NCI-H1048 (cell line): ENCODE measurements at places on chromosomes 11 and 22.

DNA sequence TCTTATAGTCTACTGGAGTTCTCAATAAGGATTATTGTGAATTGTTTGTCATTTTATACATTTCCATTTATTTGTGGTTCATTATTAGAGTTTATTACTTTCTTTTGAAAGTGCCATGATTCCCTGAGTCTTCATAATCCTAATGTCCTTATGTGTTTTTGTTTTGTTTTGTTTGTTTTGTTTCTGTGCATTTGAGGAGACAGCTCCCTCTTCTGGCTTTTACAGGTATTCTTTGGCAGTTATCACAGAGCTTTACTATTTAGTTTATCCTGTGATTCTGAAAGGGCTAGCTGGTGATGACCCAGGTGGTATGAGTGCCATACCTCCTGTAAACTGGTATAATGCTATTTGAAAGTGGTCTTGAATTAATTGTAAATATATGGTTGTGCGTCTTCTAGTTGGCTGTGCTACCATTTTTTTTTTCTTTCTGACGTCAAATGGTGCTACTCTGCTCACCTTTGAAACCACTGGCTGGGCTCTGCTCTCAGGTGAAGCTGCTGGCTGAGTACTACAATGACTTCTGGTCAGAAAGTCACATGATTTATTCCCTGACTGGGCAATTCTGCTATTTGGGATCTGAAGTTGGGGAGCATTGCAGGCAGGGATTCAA, 751.2 kb downstream of the JRKL start:
- no peak for DNase-seq

DNA sequence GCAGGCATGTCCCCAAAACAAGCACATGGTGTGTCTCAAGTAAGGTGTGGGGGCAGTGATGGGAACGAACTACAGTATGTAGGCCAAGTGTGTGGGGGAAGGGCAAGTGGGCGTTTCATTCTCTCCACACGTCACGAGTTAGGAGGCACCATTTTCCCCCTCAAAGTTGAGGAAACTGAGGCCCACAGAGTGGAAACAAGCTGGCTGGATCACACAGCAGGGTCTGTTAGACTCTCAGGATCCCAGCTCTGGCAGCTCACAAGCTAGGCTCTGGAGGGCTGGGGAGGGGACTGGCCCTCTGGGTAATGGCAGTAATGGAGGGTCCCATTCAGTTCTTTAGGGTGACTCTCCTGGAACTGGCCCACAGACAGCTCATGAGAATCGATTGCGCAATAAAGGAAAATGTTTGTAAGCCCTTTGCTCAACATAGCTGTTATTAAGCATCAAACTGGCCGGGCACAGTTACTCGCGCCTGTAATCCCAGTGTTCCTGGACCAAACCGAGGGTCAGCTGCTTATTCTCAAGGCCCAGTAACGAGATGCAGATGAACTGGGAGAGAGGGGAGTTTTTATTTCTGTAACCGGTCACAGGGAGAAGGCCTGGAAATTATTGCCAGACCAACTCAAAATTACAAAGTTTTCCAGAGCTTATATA, 24.1 kb upstream of the TUB start:
- no peak for DNase-seq

DNA sequence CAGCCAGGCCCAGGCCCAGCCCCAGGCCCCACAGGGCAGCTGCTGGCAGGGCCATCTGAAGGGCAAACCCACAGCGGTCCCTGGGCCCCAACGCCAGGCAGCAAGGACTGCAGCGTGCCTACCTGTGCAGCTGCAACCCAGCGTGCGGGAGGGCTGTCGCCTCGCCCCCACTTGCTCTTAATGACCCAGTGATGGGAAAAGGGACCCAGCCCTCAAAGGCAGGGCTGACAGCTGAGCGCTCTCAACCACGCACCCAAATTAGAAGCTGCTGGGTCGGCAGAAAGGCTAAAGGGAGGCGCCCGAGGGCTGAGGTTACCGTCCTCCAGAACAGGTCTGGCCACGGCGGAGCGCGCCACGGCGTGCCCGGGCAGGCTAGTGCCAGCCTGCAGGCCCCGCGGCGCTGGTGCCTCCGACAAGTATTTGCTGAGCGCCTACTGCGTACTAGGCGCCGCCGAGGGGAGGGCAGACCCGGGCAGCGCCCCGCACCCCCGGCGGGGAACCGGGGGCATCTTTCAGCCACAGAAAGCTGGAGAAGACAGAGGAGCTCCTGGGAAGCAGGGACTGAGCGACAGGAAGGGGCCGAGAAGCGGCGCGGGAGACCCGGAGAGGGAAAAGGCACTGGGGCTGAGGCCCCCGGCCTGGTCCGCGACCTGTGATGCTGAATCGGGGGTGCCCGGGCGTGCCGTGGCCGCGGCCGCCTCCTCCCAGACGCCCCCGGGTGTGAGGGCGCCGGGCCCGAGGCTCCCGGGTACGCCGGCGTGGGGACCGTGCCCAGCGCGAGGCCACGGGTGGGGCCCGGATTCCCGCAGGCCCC, 773 bp downstream of the HRAS start:
- DNase-seq, result no peak

GRCh38 chr11:127037001-127037400, 36.4 kb upstream of the KIRREL3 start:
- no peak for DNase-seq

DNA sequence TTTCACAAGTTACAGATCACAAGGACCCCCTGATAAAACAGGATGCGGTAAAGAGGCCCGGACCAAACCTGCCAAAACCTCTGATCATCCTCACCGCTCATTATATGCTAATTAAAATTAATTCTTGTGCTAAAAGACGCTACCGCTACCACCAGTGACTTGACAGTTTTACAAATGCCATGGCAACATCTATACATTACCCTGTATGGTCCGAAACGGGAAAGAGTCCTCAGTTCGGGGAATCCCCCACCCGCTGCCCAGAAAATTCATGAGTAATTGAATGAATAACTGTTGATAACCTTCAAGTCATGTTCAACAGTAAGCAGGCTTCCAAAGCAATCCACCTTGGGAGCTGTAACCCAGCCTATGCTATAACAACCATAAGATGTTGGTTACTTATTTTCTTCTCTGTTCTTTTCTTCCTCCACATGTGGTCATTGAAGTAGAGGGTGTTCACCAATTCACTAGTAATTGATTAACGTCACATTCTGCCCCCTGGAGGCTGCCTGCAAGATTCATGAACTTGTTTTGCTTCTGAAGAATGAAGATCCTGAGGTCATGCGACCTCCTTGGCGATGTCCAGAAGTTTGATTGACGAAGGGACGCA, 20.6 kb downstream of the APOBEC3H start:
- DNase-seq, result no peak

DNA sequence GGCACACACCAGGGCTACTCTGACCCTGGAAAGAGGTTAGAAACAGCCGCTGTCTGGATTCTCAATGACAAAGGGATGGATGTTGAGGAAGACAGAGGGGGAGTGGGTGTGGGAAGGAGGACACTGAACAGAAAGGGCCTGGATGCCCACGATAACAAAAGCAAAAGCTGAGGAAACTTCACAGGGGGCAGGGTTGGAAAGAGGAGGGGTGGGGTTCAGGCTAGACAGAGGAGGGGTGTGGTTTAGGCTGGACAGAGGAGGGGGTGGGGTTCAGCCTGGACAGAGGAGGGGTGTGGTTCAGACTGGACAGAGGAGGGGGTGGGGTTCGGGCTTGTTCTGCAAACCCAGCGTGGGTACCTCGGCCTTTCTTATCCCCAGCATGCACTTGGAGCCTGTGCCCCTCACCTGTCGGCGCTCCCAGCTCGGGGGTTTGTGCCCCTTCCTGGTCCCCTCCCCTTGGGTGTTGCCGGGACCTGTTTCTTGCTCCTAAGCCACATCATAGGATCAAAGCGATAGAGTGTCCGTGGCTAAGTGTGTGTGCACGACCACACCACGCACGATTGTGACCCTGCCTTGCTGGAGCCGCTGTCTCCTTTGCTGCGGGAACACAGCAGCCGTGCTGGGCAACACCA, 75.6 kb downstream of the BRD1 start:
- DNase-seq, result no peak

GRCh38 chr11:64619196-64619595, 28.2 kb downstream of the SLC22A12 start:
- no peak for DNase-seq

DNA sequence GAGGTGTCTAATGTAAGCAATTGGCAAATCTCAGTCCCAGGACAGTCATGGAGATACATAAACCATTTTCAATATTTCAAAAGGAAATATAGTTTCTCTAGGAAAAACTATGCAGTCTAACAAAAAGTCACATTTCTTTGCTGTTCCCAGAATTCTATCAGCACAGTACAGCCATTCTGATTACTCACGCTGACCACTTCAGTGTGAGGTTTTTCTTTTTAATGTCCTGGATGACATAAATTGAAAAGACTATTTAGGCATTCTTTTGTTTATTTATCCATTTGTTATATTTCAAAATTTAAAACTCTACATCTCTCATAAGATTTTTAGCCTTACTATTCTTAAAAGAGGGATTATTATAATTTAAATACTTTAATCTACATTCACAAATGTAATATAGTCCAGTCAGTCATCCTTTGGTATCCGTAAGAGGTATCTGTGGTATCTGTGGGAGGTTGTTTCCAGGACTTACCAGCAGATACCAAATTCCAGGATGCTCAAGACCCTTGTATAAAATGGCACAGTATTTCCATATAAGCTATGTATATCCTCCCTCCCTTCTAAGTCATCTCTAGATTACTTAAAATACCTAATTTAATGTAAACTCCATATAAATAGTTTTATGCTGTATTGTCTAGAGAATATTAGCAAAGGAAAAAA, 331.1 kb upstream of the PITPNB start:
- DNase-seq, result no peak

DNA sequence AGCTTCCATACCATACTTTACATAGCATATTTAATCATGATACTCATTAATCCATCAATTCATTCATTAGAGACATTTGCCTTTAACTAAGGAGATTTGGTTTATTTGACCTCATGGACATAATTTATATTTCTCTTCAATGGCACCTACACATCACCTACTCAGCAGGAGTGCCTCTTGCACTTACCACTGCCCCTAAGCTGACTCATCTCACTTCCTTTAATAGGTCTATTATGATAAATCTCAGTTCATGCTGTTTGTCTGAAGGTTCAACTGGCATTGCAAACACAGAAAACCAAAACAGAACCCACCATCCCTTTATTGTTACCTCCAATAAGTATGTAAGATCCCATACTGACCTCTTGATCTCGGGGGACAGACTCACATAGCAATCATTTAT, 186.7 kb downstream of the LUZP2 start:
- DNase-seq, result no peak

DNA sequence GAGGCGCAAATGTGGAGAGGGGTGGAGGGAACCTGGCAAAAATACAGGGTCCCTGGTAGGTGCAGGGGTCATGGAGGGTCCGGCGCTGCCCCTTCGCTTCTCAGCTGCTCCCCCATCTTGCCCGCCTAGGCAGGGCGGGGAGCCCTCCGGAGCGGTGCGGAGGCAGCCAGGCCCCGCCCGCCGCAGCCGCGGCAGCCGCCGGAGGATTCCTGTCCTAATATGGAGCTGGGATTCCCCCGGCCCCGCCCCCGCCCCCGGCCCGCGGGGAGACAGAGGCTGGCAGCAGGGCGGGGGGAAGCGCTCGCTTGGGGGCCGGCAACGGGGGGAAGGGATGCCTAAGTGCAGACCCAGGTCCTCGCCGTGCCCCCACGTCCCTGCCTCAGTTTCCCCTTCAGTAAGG, 1.0 kb upstream of the NPAS4 start:
- no peak for DNase-seq

DNA sequence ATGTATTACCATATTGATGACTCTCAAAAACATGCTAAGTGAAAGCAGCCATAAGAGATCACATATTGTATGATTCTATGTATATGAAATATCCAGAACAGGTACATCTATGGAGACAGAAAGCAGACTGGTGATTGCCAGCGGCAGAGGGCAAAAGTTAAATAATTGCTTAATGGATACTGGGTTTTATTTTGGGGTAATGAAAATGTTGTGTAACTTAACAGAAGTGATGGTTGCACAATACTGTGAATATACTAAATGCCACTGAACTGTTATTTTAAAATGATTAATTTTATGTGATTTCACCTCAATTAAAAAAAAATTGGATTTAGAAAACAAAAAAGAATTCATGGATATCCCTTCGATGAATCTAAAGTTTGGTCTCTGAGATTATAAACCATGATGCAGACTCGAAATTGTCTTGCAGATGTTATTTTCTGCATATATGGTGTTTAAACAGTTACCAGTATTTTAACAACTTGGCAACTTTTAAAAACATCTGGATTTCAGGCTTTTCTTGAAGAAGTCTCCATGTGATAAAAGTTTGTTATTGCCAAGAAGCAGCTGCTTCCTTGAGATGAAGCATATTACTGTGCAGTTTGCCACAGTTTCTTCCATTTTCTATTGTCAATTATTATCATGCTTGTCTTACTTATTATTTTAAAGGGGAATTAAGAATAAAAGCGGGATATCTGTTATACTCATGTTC, 38.1 kb downstream of the LARGE2 start:
- DNase-seq, result no peak

GRCh38 chr11:59479906-59480305, 6.8 kb downstream of the OR4D10 start:
- DNase-seq, result no peak

GRCh38 chr11:47379317-47379716, 970 bp upstream of the SPI1 start:
- no peak for DNase-seq

DNA sequence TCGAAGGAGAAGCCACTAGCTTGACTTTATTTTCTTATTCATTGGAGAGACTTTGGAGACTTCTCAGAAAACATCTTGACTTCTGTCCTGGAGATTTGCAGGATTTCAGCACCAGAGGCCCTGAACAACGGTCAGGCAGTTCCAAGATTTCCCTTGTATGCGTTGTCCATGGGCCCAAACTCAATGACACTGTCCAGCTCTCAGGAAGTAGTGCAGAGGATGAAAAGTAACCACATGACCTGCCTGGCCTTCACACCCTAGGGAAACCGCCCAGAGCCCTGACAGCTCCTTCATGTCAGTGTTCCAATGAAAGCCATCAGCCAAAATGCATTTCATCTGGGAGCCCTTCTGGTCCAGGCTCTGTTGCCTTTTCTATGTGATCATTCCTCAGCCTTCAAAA, 214.1 kb downstream of the BLID start:
- DNase-seq, result no peak

- no peak for DNase-seq
Measured at GRCh38 chr11:76713499-76713898, 43.0 kb upstream of the LRRC32 start.

DNA sequence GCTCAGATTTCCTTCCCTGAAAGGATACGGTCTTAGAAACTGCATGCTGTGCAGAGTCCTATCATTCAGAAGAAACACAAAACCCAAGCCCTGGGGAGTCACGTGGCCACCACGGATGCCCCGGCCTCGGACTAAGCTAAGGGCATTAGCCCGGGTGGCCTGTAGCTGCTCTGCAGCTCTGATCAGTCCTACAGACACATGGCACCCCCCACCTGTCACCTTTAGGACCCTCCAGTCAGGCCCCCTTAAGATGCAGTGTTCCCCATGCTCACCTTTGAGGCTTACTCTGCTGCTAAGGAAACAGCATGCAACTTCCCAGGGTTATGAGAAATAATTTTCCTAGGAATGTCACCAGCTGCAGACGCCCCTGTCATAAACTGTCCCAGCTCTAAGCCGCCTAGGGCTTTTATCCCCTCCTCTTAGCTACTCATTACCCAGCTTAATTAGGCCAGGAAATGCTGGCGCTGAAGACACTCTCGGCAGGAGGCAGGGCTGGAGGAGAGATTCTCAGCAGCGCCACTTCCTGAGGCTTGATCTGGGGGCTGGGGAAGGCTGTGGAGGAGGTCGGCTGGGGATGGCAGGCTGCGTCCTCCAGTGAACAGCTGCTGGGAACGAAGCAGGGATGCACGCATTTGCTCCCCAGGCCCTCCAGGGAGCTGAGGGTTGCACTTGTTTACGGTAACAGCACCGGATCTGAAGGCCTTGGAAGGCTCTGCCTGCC, 47.2 kb upstream of the ADA2 start:
- DNase-seq, result no peak

- no peak for DNase-seq
Measured at GRCh38 chr11:9302448-9302847, 11.9 kb downstream of the TMEM41B start.
